ENCODE measurements at places on chromosomes 7 and 10. TPM values are rescaled to one million over a fixed set of nuclear protein-coding genes. Genes with fewer than 3 reads are reported as not detected.

GRCh38 chr10:22067091-22067490 is 63.6 kb upstream of the DNAJC1 start:
- no peak for DNase-seq

GRCh38 chr10:110857265-110858171 is 14.2 kb upstream of the PDCD4 start:
- peak; percentile 58 for DNase-seq

- no peak for DNase-seq
These were observed 39.8 kb downstream of the FOXL3 start for GRCh38 chr7:329691-330281.

GRCh38 chr7:4687956-4688355 is 5.9 kb downstream of the FOXK1 start:
- DNase-seq, result no peak

The PLAU gene
- 29.1 TPM for total RNA-seq

DNA sequence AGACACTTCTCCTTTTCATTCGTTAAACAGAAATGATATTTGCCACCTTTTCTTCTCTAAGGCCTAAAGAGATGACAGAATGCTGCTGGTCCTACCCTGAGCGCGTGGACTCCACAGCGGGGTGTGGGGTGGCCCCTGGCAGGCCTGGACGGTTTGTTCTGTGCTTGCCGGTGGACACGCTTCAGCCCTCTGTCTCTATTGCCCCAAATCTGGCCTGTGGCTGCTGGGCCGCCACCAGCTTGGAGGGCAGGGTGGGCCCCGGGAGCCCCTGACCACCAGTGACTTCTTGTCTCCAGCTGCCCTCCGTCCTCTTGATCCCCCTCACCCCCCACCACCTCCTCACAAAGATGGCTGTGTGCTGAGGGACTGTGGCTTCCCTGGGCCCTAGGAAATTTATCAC is 5.7 kb downstream of the CHST3 start:
- no peak for DNase-seq

The FLNC gene
- 106 TPM for total RNA-seq

GRCh38 chr10:43452356-43452914 is 15.5 kb downstream of the ZNF487 start:
- no peak for DNase-seq

The GHRHR gene
- total RNA-seq, result not detected

DNA sequence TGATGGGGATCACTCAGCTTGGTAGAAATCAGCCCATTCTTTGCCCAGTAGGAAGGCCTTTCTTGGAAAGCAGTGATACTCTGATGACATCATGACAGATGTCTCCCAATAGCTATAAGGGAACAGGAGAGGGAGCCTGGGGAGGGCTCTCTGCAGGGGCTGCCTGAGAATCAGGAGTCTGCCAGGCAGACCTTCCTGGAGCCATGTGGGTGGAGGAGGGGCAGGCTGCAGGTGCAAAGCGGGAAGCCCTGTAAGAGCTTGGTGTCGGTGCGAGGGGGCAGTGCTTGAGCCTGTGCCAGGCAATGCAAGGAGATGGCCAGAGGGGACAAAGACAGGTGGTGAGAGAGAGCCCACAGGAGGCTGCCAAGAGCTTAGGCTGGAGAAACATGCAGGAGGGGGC is 5.0 kb upstream of the TNS3 start:
- DNase-seq, result no peak

GRCh38 chr10:131901181-131901829 is 497 bp downstream of the PPP2R2D start:
- DNase-seq, result no peak

The ELN gene
- 321 TPM for total RNA-seq

DNA sequence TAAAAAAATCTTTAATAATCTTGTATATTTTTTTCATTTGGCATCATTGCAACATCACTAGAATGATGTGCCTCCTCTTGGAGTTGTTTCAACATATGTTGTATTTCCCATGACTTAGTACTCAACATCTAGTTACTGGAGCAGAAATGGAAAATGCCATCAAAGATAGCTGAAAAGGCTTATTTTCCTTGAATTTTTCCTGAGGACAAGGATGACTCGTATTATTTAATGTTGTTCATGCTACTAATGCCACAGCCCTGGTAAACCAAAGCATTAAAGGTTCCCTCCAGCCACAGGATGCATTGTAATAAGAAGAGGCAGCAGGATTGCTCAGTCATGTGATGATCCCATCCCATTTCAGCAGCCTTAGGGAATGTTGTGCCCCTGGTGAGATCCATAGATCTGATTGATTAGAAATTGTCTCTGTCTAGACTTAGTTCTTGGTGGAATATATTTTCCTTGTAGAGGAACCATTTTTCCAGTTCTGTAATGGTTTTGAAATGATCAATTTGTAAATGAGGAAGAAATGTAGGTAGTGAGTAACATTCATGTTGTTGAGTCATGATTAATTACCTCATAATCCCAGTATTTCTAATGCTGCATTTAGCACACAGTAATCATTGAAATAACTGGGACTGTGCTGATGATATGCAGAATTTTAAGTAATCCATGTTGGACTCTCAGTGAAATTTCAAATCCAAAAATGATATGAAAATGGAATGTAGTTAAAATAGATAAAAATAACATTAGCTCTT is 91.3 kb upstream of the SMIM30 start:
- no peak for DNase-seq

The CRHR2 gene
- 0.20 TPM for total RNA-seq

GRCh38 chr7:12623885-12624498 is 53.5 kb downstream of the SCIN start:
- DNase-seq, result peak; percentile 12

DNA sequence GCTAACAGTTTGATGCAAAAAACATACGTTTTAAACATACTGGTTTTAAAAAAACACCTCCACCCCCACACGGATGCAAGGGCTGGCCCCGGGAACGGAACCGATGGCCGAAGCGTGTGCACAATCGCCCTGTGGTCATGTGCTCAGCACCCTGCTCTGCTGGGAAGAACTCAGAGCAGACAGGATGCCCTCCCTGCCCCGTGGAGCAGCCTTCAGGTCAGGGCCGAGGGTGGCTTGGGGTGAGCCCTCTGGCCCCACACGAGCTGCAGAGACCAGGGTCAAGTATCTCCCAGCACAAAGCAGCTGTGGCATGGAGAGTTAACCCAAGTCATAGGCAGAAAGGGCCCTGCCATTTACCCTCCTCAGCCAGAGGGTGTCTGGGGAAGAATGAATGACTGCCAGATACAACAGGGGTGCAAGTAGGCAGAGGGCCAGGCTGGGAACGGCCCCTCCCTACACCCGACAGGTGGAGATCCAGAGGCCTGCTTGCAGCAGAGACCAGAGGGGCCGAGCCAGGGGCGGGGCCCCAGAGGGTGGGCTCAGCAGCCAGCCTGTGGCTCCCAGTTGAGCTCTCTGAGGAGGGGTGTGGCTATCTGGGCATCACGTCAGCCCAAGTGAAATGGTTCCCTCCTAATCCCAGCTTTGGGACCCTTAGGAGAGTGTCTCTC is 56.8 kb downstream of the ZRANB1 start:
- DNase-seq, result no peak

DNA sequence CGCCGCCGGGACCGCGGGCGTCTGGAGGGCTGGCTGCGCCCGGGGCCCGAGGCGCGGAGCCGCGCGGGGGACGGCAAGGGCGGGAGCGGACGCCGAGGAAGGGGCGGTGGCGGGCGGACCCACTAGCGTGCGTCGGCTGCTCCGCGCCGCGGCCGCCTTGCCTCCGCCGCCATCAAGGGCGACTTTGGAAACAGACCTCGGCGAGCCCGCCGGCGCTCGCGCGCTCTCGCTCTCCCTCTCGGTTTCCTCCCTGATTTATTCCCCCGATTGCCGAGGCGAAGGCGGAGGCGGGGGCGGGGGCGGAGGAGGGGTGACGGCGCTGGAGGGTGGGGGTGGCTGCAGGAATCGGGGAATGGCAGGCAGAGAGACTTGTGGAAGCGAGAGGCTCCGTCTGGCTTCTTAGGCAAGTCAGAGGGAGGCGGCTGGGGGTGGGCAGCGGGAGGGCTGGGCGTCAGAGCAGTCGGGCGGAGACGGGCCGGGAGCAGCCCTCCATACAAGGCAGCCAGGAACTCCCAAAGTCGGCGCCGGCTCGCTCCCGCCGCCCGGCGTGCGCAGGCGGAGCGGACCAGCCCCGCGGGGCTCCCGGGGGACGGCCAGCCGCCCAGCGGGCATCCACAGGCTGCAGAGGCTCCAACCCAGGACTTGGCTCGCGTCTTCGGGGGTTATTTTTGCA is at the start of gene CACNA2D1:
Gene CACNA2D1, minus strand, starts transcription at position 231 of the 673 bp plus-strand sequence.
- peak; percentile 88 for DNase-seq

GRCh38 chr7:41973202-41973730 is 263.7 kb downstream of the GLI3 start:
- no peak for DNase-seq

DNA sequence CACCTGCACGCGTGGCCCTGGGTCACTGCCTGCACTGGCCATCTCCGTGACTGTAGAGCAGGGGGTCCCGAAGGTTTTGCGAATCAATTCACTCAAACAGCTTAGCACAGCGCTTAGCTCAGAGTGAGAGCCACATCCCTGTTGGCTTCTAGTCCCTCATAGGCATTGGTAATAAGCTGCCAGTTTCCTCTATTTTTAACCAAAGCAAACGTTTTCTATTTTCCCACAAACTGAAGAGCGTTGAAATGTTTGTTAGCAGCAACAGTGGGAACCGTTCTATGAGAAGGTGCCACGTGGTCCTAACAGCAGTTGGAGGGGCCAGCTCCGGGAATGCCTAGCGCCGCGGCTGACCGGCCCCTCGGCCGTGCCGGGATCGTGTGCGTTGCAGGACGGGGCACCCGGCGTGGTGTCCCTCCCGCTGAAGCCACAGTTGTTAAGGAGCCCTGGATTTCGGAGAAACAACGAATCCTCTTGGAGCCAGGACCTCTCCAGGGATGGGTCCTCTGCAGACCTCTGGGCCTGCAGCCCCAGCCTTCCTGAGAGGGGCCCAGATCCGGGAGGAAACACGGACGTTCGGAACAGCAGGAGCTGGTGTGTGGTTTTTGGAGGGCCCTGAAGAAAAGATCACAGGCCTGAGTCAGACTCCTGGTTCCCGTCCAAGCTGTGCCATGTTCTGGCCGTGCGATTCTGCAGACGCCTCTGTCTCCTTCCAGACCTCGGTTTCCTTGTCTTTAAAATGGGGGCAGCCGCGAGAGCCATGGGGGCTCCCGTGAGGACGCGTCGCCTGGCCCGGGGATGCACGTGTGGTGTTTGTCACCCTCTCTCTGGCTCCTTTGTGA is 40.3 kb downstream of the FAM20C start:
- no peak for DNase-seq

The HOXA4 gene
- 0.69 TPM for total RNA-seq

- no peak for DNase-seq
These were observed 75.4 kb downstream of the HDAC9 start for GRCh38 chr7:18570890-18571478.
